ENCODE measurements at places on chromosomes 12 and 14.

- DNase-seq: peak; percentile 88
Measured at GRCh38 chr14:55127460-55127951, 1.5 kb upstream of the LGALS3 start.

DNA sequence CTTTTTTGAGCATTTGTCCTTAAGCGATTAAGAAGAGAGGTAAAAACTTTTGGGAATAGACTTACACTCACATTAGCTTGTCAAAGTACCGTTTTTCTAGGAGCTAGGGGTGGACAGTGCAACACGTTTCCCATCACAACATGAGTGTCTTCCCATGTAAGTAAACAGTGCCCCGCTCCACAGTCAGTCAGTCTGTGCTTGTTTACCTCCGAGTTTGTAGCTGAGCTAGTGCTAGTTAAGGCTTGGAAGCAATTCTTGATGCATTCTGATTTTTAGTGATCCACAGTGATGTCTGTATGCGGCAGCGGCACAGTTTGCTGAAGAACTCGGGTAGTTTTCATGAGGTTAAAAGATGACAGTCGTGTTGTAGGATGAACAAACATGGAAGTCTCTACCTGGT lies 941 bp downstream of the ZDHHC17 start:
- DNase-seq: peak; percentile 35

GRCh38 chr12:76590131-76590530 lies 30.6 kb upstream of the OSBPL8 start:
- no peak for DNase-seq

GRCh38 chr12:27971606-27972005 lies 927 bp downstream of the PTHLH start:
- no peak for DNase-seq

DNA sequence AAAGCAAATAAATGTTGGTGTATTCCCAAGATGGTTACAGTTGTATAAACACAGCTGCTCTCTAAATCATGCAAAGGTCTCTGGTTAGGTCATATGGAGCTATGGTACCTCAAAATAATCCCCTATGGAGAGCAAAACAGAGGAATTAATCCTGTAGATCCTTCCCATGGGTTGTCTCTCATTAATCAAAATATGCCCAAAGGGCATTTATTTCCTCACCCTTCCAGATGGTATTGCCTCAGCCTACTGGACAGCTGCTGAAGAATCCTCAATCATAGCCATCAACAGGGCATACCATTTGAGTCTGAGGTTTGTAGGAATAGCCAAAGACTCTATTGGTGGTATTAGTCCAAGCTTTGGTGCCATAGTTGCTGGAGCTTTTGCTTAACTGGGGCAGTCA lies 360.9 kb downstream of the RPL10L start:
- DNase-seq: no peak

GRCh38 chr12:48194799-48195201 lies 8.3 kb downstream of the OR10AD1 start:
- no peak for DNase-seq

Data from ACHN (cell line).